Heart right ventricle (tissue), 16 donors: ENCODE measurements at places on chromosomes 11 and 22.

GRCh38 chr11:12187399-12187798, 77.0 kb downstream of the MICAL2 start:
- DNase-seq: no peak

- no peak for DNase-seq
These were observed 14.1 kb downstream of the CAPRIN1 start for GRCh38 chr11:34065505-34066203.

- DNase-seq: no peak
These were observed 40.4 kb downstream of the BBOX1 start for GRCh38 chr11:27081056-27081455.

- no peak for DNase-seq
These were observed 8.6 kb downstream of the THYN1 start for GRCh38 chr11:134244593-134244992.

GRCh38 chr11:11537372-11537771, 84.4 kb downstream of the GALNT18 start:
- no peak for DNase-seq

GRCh38 chr11:28476049-28476448, 367.9 kb downstream of the METTL15 start:
- no peak for DNase-seq

- no peak for DNase-seq
These were observed 633.8 kb downstream of the DLG2 start for GRCh38 chr11:84993386-84993785.

DNA sequence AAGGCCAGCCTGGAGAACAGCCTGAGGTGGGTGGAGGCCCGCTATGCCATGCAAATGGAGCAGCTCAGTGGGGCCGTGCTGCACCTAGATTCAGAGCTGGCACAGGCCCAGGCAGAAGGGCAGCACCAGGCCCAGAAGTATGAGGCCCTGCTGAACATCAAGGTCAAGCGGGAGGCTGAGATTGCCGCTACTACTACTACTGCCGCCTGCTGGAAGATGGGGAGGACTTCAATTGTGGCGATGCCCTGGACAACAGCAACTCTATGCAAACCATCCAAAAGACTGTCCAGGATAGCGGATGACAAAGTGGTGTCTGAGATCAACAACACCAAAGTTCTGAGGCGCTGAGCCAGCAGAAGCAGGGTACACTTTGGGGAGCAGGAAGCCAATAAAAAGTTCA, 3.1 kb upstream of the TMEM218 start:
- DNase-seq: no peak

GRCh38 chr22:45159652-45160462, 3.9 kb upstream of the NUP50 start:
- no peak for DNase-seq

- DNase-seq: no peak
These were observed 1335.9 kb downstream of the TBC1D22A start for GRCh38 chr22:48098243-48098920.

GRCh38 chr11:20963596-20963995, 294.2 kb downstream of the NELL1 start:
- DNase-seq: no peak

DNA sequence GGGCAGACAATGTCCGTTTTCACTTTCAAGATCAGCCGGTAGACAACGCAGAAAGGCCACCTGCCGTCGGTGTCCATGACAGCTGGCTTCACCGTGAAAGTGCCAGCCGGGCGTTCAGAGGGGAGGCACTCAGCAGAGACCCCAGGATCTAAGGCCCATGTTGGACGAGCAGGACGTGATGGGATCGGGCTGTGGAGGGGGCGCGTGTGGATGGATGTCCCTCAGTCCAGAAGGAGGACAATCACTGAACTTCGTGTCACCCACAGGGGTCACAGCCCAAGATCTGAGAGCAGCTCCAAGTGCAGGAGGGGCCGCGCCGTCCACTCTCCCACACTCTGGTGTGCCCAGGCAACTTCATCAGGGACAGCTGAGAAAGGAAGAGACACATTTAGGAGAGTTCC, 164.4 kb downstream of the BRD1 start:
- DNase-seq: no peak

DNA sequence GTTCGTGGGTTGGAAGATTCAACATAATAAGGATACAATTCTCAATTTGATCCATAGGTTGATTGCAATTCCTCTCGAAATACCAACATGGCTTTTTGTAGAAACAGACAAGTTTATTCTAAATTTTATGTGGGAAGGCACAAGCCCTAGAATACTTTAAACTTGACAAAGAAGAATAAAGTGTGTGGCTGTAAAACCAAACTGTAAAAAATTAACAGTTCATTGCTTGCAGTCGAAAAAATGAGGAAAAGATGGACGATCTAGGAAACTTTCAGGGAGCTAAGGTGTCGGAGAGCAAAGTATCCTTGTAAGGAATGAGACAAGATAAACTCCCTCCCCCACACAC, 1.0 kb upstream of the GLB1L3 start:
- no peak for DNase-seq
